Stimulated activated CD8-positive, alpha-beta memory T cell treated with anti-CD3 and anti-CD28 coated beads, Interleukin-15, amount 100 ng/mL, for 48 hours (primary cell): ENCODE measurements at places on chromosomes 2 and 18.

- DNase-seq = no peak
Measured at GRCh38 chr2:6556755-6557154, 309.0 kb downstream of the CMPK2 start.

DNA sequence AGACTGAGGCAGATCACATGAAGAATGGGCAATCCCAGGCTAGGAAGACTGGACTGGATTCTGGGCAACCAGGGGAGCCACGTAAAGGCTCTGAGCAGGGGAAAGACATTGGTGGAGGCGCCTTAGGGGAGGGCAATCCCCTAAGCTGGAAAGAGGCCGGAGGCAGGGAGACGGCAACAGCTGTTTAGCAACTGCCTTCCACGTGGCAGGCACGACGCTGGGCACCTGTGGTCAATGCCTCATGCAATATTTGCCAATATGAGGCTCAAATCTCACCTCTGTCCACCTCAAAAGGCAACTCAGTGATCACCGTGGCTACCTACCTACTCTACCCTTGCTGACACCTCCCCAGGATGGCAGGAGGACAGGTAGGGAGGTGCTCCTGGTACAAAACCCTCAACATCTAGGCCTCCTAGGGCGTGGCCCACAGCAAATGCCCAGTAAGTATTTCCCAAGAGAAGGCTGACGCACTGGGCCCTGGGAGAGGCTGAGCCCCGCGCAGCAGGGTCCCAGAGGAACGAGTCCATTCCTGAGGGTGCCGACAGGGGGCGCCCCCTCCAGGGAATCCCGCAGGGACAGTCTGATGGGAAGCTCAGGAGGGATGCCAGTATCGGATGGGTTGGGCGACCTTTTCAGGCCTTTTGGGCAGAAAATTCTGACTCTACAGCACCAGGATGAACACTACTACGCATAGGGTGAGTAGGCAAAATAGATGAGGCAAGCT lies 8.9 kb downstream of the BOLA3 start:
- DNase-seq = no peak

- DNase-seq = no peak
Measured at GRCh38 chr2:223744580-223744979, 92.8 kb downstream of the AP1S3 start.

DNA sequence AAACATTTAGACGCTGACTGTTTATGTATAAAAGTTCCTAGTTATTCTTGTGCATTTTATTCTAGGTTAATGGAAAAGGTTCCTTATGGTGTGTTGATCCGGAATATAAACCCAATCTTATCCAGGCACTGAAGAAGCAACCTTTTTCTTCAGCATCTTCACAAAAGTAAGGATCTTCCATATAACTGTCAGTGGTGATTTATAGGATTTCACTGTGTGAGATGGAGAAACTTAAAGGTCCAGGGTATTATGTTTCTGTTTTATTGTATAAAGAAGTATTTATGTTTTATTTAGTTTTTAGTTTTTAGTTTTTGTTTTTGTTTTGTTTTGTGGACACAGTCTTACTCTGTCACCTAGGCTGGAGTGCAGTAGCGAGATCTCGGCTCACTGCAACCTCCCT lies 171.0 kb upstream of the STON1 start:
- no peak for DNase-seq

DNA sequence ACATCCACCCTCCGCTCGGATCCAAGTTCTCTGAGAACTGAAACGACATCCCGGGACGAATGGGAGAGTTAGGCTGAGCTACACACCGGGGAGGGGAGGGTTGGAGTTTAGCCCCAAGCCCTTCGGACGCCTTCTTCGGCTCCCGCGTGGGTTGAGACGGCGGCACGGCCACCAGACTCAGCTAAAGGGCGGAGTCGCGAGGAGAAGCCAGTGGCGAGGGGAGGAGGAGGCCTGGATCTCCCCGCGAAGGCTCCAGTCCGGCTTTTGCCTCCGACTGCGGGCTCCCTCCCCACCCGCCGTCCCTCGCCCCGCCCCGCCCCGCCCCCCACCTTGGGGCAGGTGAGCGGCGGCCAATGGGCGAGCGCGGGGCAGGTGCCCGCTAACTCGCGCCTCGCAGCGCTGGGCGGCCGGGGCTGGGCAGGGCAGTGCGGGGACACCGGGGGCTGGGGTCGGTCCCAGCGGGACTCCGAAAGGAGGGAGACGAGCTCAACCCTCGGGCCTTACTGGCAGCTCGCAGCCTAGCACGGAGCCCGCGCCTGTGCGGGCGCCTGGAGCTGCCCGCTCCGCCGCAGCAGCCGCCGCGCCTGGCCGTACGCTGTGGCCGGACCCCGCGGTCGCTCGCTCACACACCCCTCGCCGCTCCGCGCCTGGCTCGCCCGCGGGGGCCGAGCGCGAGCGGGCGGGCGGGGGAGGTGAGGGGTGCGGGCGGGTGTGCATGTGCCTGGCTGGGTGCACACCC lies at the start of gene EMX1:
EMX1 (plus strand) TSS at position 382 of the 739 bp plus-strand sequence; CDS start at position 716, 334 bp downstream.
- no peak for DNase-seq

GRCh38 chr2:26740890-26741302 lies 23.2 kb upstream of the SLC35F6 start:
- peak; percentile 15 for DNase-seq

GRCh38 chr2:196233021-196233804 lies 61.8 kb upstream of the STK17B start:
- DNase-seq = no peak

- DNase-seq = no peak
Measured at GRCh38 chr2:44110444-44110843, 58.2 kb upstream of the PPM1B start.

DNA sequence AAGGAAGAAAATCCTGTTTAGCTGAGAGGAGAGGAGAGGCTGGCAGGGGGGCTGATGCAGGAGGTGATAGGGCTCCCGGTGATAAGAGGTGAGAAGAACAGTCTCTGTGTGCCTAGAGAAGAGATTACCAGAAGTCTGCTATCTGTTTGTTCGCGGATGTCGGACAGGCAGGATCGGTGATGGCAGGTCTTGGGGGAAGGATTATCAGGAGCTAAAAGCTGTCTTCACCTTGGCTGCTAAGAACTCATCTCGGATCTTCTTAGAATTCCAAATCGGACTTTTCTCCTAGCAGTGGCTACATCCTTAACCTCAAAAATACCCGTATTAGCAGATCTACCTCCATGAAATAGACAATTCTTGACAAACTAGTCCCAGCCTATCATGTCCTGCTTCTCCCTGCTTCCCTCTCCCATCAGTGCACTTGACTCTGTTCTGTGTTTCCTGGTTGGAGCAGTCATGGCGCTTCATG lies 282.1 kb upstream of the TRIB2 start:
- no peak for DNase-seq

- DNase-seq = no peak
Measured at GRCh38 chr2:46007412-46007811, 289.8 kb upstream of the EPAS1 start.

- DNase-seq = no peak
Measured at GRCh38 chr2:171566057-171566456, 43.8 kb downstream of the CYBRD1 start.

DNA sequence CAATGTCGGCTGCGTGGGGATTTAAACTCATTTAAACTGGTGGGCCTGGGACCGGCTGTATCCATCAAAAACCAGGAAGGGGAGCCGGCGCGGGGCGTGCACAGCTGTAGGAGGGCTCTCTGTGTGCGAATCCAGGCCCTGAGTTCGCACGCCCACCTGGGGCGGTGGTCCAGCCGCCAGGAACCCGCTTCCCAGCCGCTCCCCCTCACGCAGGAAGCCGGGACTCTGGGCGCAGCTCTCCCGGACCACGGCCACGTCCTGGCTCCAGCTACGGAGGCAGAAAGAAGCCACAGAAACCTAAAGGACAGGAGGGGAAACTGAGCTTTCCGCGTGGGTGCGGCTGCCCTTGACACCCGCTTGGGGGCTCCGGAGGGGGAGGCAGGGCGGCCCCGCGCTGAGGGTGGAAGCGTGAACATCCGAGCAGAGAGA lies 80.6 kb downstream of the GFPT1 start:
- DNase-seq = no peak

DNA sequence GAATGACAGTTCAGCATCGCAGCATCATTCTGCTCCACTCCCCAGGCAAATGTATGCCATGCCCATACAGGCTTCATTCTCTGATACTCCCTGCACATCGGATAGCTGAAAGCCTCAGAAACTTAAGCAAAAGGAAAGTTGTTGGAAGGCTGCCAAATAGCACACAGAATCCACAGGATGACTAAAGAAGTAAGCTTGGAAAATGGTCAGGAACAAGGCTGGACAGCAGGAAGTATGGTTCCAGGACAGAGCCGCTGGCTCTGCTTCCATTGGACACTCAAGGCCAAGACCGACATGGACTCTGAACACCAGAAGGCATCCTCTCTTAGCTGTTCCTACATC lies 256.5 kb downstream of the CDH20 start:
- DNase-seq = no peak

DNA sequence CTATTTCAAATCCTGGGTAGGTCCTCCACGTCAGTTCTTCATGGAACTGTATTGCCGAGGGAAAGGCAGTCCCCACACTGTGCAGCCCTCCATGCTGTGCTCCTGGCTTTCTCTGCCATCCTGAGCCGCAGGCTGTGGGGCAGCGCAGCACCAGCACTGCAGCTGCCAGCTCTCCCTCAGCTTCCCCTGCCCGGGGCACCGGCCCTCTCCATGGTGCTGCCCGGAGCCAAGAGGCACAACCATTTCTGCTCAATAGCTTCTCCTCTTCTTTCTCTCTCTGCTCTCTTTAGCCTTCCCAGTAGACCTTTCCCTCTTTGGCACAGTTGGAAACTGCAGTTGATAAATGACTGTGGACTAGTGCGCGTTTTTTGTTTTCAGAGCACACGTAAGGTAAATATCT lies 12.1 kb downstream of the ANKRD23 start:
- DNase-seq = no peak

GRCh38 chr2:73907840-73908452 lies 15.1 kb downstream of the ACTG2 start:
- peak; percentile 39 for DNase-seq

DNA sequence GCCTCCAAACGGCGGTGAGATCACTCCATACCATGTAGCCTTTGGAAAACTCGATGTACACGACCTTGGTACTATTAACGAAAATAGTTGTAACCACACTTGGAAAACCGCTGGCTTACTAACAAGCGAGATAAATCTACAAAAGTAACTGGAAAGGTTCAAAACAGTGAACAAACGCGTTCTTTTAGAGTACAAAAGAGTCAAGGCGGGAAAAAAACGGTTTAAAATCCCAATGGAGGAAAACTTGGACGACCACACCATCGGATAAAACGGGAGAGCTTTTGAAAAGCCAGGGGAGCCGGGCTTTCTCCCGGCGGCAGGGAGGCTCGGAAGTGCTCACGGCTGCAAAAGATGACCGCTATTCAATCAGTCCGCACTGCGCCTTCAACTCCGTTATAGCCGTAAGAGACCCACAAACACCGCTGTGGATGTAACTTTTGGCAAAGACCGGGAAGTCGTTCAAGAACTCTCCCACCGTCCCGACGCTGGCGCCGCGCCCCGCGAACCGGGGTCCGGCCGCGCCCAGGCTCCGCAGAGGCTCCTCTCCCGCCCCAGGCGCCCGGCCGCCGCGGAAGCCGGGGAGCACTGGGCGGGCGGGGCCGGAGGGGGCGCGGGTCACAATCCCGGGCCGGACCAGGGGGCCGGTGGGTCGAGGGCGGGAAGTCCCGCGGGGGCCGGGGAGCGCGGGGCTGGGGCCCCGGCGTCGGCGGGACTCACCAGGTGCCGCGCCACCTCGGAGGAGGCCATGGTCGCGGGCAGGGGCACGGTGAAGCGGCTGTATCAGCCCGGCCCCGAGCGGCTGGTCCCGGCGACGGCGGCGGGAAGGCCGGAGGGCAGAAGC lies 465 bp downstream of the SEPTIN10 start:
- no peak for DNase-seq

DNA sequence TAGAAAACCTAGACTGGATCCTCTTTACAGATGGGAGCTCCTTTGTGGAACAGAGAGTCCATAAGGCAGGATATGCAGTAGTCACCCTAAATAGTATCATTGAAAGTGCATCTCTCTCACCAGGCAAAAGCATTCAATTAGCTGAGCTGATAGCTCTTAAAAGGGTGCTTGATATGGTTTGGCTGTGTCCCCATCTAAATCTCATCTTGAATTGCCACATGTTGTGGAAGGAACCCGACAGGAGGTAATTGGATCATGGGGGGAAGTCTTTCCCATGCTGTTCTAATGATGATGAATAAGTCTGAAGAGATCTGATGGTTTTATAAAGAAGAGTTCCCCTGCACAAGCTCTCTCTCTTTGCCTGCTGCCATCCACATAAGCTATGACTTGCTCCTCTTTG lies 96.2 kb upstream of the RMP24 start:
- no peak for DNase-seq

DNA sequence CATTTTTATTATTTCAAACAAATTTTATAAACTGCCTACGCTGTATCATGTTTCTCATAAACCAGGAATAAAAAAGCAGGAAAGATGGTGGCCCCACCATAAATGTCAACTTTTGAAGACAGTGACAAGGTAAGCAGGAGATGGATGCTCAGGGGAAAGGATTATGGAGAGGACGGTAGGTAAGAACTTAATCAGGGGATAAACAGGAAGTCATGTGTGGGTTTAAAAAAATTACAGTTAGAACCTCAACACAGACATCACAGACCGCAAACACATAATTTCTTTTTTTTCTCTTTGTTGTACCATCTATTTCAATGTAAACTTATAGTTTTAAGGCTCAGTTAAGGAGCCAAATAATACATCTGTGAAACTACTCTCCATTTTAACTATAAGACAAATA lies 575.2 kb upstream of the SLC8A1 start:
- DNase-seq = no peak

- no peak for DNase-seq
Measured at GRCh38 chr2:125745514-125745913, 910.4 kb upstream of the GYPC start.

DNA sequence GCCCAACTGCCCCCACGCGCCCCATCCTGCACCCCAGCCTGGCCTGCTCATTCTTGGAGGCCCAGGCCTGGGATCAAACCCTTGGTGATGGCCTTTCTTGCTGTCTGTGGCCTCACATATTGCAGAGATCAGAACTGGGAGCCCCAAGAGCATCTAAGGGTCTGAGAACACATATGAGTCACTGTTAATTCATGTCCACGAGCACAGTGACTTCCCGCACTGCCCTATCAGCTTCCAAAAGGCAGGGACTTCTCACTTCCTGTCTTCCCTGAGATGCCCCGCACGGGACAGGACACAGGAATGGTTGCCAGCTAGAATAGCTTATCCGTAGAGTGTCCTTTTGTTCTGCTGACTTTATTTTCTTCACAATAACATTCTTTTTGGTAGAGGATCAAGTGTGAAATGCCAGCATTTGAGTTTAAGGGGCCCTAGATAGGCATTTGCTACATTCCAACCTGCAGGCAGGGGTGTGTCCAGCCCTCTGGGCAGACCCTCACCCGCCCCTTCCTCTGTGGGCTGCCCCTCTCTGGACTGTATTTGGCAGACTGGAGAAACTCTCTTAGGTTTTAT lies 21.1 kb upstream of the CELF4 start:
- DNase-seq = no peak

GRCh38 chr2:153299809-153300208 lies 178.8 kb downstream of the RPRM start:
- no peak for DNase-seq

- DNase-seq = no peak
Measured at GRCh38 chr2:226002438-226002837, 602.9 kb downstream of the NYAP2 start.

DNA sequence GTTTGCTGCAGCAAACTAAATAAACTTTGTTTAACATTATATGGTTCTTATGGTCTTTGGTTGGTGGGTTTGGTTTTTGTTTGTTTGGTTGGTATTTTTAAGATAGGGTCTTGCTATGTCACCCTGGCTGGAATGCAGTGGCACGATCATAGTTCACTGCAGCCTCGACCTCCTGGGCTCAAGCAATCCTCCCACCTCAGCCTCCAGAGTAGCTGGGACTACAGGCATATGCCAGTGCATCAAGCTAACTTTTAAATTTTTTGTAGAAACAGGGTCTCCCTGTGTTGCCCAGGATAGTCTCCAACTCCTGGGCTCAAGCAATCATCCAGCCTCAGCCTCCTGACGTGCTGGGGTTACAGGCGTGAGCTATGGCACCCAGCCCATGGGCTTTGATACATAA lies 7.1 kb upstream of the RPRD1A start:
- no peak for DNase-seq
